ENCODE measurements at places on chromosomes 2 and 18.

GRCh38 chr18:22550366-22550765 lies 132.7 kb upstream of the CTAGE1 start:
- DNase-seq: no peak

GRCh38 chr18:71252351-71252865 lies 963.6 kb downstream of the SOCS6 start:
- DNase-seq: no peak

- DNase-seq: no peak
Observed at GRCh38 chr2:240631548-240632305, 6.4 kb downstream of the GPR35 start.

DNA sequence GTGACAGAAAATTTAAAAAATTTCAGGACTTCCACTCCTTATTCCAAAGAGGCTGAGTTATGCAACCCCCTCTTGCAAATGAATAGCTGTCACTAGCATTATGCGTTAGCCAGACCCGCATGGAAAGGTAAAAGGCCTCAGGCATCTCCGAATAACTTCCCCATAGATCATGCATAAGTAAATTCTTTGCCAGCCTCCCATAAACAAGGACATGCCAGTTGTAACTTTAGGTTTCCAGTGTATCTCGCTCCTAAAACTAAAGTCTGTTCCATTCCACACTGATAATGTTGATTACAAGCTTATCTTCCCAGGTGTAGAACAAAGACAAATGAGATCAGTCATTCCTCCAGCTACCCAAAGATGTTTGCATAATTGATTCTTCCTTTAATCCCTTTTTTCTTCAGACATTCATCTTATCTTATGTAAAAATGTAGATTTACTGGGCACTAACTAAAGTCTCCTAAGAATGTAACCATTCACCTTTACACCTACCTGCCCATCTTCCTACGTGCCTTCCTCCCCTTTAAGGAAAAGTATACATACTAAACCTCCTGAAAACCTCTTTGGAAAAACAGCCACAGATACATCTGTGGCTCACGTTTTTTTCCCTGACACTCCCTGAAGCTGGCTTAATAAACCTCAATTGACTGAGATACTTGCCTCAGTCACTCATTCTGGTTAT lies 13.6 kb upstream of the NFU1 start:
- DNase-seq: no peak

DNA sequence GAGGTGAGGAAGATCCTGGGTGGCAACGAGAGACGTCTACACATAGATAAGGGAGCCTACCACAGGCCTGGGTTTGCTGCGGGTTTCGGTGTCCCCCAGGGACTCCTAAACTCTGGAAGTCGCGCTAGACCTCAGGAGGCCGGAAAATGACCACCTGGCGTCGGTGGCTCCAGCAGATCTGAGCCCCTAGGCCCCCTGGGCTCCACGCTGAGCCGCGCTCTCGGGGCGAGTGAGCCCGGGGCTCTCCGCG lies 987 bp upstream of the DLX1 start:
- no peak for DNase-seq

DNA sequence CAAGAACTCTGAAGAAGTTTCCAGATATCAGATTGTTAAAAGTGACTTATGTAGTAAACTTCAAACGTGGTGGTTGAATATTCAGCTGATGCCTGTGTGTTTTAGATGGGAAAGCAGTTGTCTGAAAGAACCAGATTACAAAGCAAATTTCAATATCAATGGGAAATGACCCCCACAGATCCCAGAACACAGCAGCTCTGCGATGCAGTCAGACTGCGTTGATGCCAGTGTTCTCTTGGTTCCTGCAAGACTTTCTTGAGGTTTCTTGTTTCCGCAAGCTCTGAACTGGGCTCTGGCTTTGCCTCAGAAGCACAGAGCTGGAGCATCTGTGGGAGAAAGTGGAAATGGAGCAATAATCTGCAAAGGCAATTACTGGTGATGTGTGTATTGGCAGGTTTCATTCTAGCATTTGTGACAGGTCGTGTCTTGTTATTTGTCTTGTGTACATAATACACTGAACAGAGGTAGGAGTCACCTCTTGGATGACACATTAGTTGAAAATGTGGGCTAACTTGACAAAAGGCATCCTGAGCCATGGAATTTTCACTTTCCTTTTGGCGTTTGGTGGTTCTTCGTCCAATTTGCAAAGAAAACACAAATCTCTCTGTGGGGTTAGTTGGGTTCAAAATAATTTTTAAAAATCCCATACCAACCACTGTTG lies 10.8 kb upstream of the LYPD6B start:
- no peak for DNase-seq

GRCh38 chr2:105768176-105768575 lies 23.5 kb downstream of the NCK2 start:
- DNase-seq: no peak

DNA sequence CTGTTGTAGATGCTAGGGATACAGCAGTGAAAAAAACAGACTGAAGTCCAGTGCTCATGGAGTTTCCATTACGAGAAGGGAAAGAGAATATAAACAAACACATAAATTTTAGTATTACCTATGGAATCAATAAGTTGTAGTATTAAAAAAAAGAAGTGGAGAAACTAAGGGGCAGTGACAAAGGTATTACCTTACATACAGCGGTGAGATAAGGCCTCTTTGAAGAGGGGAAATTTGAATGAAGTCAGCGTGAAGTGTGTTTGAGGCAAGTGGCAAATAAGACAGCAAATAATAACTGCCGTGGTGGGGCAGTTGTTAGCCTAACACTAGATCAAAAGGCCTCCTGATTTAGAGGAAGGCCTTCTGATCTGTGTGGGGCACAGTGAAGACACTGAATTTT lies 57.9 kb downstream of the TLK1 start:
- DNase-seq: no peak

- DNase-seq: no peak
Observed at GRCh38 chr2:138652378-138652777, 127.8 kb downstream of the NXPH2 start.

- no peak for DNase-seq
Observed at GRCh38 chr2:134739879-134740301, 21.1 kb upstream of the TMEM163 start.

- DNase-seq: no peak
Observed at GRCh38 chr2:128695646-128696220, 377.1 kb upstream of the HS6ST1 start.

DNA sequence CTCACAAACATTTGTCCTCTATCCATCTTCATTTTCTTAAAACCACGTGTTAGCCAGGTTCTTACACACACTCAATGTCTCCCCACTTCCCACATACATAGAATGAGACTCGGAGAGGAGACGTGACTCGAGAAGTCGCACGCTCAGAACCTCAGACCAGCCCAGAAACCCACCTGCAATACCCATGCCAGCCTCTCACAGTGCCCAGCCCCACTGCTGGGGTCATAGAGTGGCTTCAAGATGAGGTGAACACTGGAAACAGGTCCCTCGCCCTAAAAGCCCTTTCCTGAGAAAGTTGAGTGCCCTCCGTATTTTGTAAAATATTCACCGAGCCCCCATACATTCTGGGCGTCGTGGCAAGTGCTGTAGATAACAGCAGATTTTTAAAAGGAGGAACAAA lies 487.4 kb downstream of the EIPR1 start:
- no peak for DNase-seq

GRCh38 chr2:45885171-45885621 lies 233.7 kb downstream of the PRKCE start:
- DNase-seq: no peak

DNA sequence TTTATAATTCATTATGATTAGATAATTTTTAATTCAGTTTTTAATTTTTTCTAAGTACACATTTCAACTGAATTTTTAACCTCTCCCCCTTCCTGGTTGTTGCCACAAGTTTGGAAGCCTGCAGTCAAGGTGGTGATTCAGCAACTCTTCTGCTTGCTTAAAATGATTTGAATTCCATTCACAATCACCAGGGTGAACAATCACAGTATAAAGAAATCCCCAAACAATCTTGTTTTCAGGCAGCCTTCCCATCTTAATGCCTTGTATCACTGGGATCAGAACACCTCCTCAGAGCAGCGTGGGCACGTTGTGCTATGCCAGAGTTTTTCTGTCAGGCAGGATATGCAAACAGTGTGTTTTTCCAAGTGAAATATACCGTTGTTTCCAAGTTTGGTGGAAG lies 46.7 kb upstream of the BARD1 start:
- DNase-seq: peak; percentile 1

- no peak for DNase-seq
Observed at GRCh38 chr2:135812907-135813511, 24.0 kb downstream of the LCT start.

DNA sequence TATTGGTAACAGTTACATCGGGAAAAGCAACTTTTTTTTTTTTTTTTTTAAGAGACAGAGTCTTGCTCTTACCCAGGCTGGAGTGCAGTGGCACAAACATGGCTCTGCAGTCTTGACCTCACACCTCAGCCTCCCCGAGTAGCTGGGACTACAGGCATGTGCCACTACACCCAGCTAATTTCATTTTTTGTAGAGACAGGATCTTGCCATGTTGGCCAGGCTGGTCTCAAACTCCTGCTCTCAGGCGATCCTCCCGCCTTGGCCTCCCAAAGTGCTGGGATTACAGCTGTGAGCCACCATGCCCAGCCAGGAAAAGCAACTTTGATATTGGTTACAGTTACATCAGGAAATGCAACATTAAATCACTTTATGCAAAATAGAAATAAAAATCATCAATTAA lies 4.6 kb downstream of the ITGB1BP1 start:
- no peak for DNase-seq

DNA sequence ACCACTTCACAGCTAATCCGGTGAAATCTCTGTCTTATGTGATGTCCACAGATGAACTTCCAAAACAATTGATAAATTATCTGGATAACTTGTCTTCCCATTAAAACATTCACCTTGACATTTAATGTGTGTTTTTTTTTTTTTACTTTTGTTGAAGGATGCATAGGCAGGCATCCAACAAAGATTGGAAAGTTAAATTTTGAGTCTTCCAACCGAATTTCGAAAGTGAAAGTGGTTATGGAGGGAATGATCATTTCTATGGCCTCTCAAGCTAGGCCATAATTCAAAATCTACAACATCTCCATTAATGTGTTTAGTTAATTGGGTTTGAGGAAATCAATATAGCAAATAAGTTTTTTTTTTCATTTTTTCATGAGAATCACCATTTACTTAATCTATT lies 1495.5 kb upstream of the ACVR2A start:
- no peak for DNase-seq

- no peak for DNase-seq
Observed at GRCh38 chr18:62346333-62347088, 21.4 kb downstream of the TNFRSF11A start.

- no peak for DNase-seq
Observed at GRCh38 chr18:47679864-47680263, 250.6 kb downstream of the SMAD2 start.

GRCh38 chr2:930935-931334 lies 19.7 kb upstream of the SNTG2 start:
- no peak for DNase-seq

DNA sequence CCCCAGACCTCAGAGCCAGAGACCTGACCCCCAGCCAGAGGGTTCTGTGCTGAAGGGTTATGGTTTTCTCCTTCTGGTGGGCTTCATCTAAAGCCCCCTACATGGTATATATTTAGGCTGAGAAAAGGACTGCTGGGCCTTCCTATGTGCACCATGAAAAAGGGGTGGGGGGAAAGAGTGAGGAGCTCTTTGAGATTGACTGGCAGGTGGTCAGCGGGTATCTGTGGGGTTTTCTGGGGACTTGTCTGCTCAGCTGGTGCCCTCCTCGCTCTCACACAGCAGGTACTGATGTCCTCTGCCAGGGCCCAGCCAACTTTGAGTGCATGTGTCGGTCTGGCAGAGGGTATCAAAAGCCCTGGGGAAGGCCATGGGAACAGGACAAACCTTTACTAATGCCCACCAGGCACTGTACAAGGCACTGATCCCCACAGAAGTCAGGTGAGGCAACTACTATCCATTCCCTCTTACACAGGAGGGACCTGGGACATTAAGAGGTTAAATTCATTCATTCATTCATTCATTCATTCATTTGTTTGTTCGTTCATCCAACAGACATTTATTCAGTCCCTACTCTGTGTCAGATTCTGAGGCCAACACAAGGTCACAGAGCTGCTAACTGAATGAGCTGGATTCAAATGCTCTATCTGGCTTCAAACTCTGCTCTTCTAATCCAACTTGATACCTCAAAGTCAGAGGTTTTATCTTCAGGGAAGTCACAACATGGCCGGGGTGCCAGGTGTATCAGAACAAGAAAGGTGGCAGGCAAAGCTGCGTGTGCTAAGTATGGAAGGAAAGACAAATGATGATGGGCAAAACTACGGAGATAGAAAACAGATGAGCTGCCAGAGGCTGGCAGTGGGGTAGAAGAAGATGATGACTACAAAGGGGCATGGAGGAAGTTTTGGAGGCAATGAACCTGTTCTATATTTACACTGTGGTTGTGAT lies 44.6 kb downstream of the REEP1 start:
- DNase-seq: no peak

DNA sequence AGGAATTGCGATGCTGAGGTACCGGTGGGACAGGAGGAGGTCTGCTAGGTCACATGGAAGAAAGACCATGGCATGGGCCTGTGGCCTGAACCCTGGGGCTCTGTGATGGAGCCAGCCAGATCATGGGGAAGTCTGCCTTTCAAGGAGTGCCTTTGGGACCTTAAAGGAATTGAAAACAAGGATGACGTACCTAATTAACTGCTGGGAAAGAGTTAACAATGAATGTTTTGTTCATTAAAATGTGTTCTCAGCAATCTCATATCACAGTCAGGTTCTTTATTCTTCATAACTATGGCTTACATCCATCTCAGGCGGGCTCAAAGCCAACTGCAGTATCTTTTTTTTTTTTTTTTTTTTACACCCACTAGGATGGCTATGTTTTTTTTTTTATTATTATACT lies 25.6 kb downstream of the TRPM8 start:
- no peak for DNase-seq

DNA sequence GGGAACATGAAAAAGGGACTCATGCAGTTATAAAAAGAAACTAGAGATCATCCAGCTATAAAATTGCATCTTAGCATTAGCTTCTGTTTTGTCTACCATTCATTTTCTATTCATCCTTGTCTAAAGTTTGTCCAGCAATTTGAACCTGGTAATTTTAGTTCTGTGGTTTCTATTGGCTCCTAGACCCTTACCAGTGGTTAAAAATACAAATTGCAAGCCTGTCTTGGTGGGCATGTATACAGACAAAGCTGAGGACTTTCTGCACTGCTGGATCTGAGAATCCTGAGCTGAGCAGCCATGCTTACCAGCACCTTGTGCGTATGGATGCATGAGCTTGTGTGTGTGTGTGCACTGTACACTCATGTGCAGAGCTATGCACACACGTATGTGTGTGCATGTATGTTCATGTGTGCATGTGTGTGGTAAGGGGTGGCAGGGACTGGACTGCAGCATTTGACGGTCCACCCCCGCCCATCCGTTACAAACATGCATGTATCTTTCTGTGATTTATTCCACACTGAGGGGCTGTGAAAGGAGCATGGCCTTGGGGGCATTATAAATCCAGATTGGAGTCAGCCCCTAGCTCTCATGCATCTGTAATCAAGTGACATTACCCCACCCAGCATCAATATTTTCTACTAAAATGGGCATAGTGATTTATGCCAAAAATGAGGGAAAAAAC lies 144.7 kb downstream of the FAM210A start:
- no peak for DNase-seq

- no peak for DNase-seq
Observed at GRCh38 chr2:37389989-37390765, 45.7 kb downstream of the QPCT start.
